ENCODE measurements at places on chromosomes 3 and 15. TPM values are rescaled to one million over a fixed set of nuclear protein-coding genes. Genes with fewer than 3 reads are reported as not detected.

LSAMP gene
- 0.28 TPM for total RNA-seq

PLA1A gene
- total RNA-seq: 0.92 TPM

BTD gene
- total RNA-seq: 8.3 TPM

RTP1 gene
- total RNA-seq: not detected

- ATAC-seq: no peak
These were observed 58.1 kb upstream of the SLC6A6 start for GRCh38 chr3:14344351-14344750.

DNA sequence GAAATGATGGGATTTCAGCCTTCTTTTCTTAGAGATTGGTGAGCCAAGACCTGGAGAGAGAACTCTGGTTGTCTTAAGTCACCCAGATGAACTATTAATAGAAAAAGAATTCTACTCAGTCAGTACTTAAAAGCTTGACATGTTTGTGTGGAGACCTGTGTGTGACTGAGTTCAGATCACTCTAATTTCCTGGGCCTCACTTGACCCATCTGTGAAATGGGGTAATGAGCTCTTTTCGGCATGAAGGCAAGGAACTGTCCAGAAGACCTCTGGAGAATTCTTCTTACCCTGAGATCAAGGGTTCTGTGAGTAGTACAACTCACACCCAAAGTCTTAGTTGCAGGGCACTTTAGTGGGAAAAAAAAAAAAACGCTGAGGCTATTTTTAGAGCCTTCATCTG, 92.9 kb downstream of the LPP start:
- no peak for ATAC-seq

DNA sequence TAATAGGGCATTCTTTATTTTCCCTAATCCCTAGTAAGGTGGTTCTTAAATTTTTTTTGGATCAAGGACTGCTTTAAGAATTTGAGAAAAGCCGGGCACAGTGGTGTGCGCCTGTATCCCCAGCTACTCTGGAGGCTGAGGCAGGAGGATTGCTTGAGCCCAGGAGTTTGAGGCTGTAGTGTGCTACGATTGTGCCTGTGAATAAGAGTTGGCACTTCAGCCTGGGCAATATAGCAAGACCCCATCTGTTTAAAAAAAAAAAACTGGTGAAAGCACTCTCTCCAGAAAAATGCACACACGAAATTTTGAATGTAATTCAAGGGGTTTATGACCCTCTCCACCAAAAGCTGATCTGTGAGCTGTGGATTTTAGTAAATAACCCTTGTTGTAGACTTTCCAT, 32.0 kb downstream of the CALML4 start:
- no peak for ATAC-seq

DNA sequence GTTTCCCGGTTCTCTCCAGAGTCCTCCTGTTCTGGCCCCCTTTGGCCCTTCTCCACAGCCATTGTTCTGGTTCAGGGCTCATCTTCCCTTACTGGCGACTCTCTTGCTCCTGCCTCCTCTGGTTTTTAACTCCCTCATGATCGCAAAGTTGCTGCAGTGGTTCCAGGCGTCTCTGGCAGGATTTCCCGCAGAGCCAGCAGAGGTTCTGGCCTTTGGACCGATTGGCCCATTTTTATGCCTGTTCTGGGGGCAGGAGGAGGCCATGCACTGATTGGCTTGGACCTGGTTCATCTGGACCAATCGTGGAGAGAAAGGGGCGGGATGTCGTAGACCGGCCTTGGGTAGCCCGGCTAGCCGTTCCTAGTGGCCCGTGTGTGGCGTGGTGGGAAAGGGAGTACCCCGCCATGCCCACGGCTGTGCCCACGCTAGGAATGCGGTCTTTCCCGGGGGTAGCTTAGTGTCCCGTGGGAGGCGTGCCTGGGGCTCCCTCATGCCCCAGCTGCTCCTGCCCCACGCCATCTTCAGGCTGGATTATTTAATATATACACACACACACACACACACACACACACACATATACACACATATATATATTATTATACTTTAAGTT, 113.4 kb downstream of the FBLN2 start:
- ATAC-seq: no peak

GRCh38 chr15:52485290-52485689, 43.4 kb downstream of the MYO5A start:
- ATAC-seq: no peak

DNA sequence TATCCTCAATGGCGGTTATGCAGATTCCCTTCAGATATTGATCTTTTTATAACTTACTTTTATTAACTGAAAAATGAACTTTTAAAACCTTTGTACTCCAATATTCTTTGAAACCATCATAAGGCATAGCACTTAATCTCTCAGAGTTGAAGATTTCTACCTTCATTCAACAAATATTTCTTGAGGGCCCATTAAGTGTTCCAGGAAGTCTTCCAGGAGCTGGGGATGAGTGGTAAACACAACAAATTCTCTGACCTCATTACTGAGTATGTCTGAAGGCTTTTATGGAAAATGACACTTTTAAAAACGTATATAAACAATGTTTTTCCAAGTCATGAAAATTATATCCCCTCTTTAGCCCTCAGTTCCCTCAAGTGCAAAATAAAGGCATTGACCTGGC, 575.3 kb upstream of the IL12A start:
- no peak for ATAC-seq

- ATAC-seq: no peak
These were observed 852.4 kb downstream of the TUSC7 start for GRCh38 chr3:117562000-117562399.

DNA sequence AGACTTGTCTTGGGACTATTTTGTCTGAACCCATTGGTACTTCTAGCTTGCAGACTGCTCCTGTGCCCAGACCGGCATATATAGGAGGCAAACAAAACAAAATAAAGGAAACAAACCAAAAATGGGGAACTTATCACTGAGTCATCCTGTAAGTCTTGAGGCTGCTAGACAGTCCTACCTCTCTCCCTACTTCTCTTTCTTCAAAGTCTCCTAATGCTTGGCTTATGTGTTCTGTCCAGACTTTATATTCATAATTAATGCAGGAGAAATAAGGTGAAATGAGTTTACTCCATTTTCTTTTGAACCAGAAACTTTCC, 266.2 kb downstream of the ZNF385D start:
- no peak for ATAC-seq

GRCh38 chr3:31580645-31581044, 47.9 kb downstream of the STT3B start:
- ATAC-seq: no peak

GRCh38 chr3:134381831-134382442, 7.7 kb upstream of the AMOTL2 start:
- peak; percentile 99 for ATAC-seq

GRCh38 chr15:53716909-53717876, 42.3 kb downstream of the WDR72 start:
- no peak for ATAC-seq

All from esophagus mucosa (tissue), 1 donor.